ENCODE measurements at places on chromosomes 7 and 10. TPM values are rescaled to one million over a fixed set of nuclear protein-coding genes. Genes with fewer than 3 reads are reported as not detected.

The GSTO2 gene
- total RNA-seq = 1.0 TPM

The CALCR gene
- total RNA-seq = 0.05 TPM

The OPALIN gene
- total RNA-seq = not detected

The CLRN3 gene
- not detected for total RNA-seq

The GALNT17 gene
- 72.1 TPM for total RNA-seq

Data from Right ventricle myocardium superior (tissue), 1 donor.